ENCODE measurements at places on chromosomes 12 and 14. TPM values are rescaled to one million over a fixed set of nuclear protein-coding genes. Genes with fewer than 3 reads are reported as not detected.

GRCh38 chr12:121533394-121534090, 47.3 kb downstream of the KDM2B start:
- H3K27me3 ChIP-seq, result no peaks in the 10 kb centered on the region
- H3K36me3 ChIP-seq, result peaks cover 24% of the 10 kb centered on the region
- no peak overlapping the region for H3K27ac ChIP-seq
- H3K4me3 ChIP-seq, result peak overlapping the region; percentile 27

- peak; percentile 84 for DNase-seq
- H3K27me3 ChIP-seq, result no peaks in the 10 kb centered on the region
- H3K36me3 ChIP-seq, result peaks cover 21% of the 10 kb centered on the region
- H3K4me1 ChIP-seq, result peaks cover 2% of the 10 kb centered on the region
Observed at GRCh38 chr12:118404876-118405521, 28.6 kb downstream of the SUDS3 start.

DNA sequence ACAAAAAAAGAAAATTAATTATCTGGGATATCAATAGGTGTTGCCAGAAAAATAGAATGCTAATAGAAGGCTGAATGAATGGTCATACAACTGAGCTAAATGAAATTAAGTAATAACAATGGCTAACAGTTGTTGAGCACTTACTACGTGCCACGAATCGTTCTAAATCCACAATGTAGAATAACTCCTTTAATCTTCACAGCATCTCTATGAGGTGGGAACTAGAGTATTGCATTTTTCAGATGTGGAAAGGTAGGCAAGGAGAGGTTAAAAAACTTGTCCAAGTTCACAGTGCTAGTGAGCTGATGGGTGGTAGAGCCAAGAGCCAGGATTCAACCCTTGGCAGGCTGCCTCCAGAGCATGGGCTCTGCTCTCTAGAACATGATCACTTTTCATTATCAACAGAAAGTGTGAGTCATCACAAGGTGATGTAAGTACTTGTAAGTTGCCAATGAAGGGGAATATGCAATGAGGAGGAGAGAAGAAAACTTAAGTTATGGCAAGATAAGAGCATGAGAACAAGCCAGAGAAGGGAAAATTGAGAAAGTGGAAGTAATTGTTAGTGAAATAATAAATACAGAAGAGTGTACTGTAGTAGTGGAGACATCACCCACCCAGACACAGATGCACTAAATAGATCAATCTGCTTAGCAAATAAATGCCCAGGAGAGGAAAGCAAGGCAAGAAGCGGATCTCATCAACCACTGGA, 122.1 kb downstream of the PRKD1 start:
- peak; percentile 1 for DNase-seq
- H3K27me3 ChIP-seq, result no peaks in the 10 kb centered on the region
- no peak overlapping the region for H3K4me3 ChIP-seq
- no peak overlapping the region for H3K27ac ChIP-seq
- no peaks in the 10 kb centered on the region for H3K4me1 ChIP-seq
- H3K36me3 ChIP-seq, result no peaks in the 10 kb centered on the region

DNA sequence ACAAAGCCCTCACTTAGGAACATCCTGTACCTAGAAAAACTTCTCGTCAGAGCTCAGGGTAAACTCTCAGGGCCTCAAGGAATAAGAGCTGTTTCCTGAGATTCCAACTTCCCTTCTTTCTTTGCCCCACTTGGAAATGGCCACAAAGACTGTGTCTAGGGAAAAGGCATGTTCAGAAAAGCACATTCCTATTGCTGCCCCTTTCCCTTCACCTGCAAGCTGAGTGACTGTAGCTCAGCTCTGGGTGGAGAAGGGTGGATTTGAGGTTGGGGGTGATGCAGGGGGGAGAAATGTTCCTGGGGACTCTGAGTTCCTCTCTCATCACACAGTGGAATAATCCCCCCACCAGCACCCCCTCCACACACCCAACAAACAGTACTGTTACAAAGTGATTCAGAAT, 6.8 kb downstream of the ENDOU start:
- H3K36me3 ChIP-seq, result peaks cover 4% of the 10 kb centered on the region
- no peaks in the 10 kb centered on the region for H3K27me3 ChIP-seq
- peak overlapping the region; percentile 13 for H3K27ac ChIP-seq
- peaks cover 38% of the 10 kb centered on the region for H3K4me1 ChIP-seq
- no peak for DNase-seq

- no peaks in the 10 kb centered on the region for H3K4me1 ChIP-seq
- no peak overlapping the region for H3K4me3 ChIP-seq
- no peak overlapping the region for H3K27ac ChIP-seq
- peaks cover 8% of the 10 kb centered on the region for H3K27me3 ChIP-seq
- H3K36me3 ChIP-seq, result no peaks in the 10 kb centered on the region
Observed at GRCh38 chr12:5648692-5649359, 216.9 kb downstream of the NTF3 start.

DNA sequence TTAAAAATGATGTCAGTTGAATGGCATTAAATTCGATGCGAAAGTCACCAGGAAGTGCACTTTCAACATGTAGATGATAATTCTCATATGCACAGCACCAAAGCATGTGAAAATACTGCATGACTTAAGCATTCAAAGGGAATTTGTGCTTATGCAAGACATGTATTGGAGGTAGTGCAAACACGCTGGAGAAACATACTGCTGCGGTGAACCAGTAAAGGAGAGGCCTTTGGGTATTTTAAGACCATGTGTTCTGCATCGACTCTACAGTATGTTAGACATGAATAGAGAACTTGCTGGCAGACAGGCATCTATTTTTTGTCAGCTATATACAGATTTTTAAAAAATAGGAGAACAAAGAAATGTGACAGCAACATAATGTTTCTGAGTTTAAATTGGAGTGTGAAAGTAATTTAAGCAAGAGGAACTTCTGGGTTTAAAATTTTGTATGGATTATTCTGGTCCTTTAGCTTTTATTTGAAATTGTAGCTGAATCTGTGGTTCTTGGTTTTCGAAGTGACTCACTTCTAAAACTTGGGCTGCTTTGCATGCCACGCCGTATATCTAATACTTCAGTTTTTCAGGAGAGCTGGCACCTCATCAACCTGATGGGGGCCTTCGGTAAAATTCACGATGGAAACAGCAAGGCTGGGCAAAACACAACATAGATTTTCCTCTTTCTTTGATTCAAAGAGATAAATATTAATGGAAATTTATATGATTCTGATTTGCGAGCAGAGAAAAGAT, 408.7 kb downstream of the APAF1 start:
- no peaks in the 10 kb centered on the region for H3K27me3 ChIP-seq
- no peak for DNase-seq
- no peak overlapping the region for H3K4me3 ChIP-seq
- no peaks in the 10 kb centered on the region for H3K36me3 ChIP-seq

SVOP gene
- total RNA-seq, result not detected

TSPAN9 gene
- total RNA-seq, result 0.07 TPM

CLEC2B gene
- total RNA-seq, result 38.4 TPM

POTEG gene
- not detected for total RNA-seq

PWP1 gene
- total RNA-seq, result 52.4 TPM

IQSEC3 gene
- total RNA-seq, result 2.5 TPM

KCNK10 gene
- not detected for total RNA-seq
